C1 segment of cervical spinal cord (tissue), 14 donors: ENCODE measurements at places on chromosomes 7 and 10.

GRCh38 chr10:119355930-119356329, 148.6 kb downstream of the GRK5 start:
- no peak for DNase-seq

- no peak for DNase-seq
Observed at GRCh38 chr7:428387-428786, 91.3 kb downstream of the PDGFA start.

- DNase-seq: no peak
Observed at GRCh38 chr10:21257919-21258318, 267.6 kb downstream of the SKIDA1 start.

DNA sequence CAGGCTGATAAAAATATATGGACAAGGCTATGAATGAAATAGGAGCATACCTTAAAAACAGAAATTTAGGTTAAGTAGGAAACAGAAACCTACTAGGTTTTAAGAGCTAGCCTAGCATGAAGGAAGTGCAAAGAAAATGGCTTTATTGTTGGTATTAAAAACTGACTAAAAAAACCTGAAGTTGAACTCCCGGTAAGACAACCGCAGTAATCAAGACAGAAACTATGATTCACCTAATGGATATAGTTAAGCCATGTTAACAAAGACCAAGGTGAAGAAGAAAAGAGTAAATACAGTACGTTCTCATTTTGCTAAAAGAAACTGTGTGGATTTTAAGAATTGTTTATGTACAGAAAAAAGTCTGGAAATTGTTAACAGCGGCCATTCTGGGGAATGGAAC, 2.5 kb downstream of the RTKN2 start:
- DNase-seq: no peak

DNA sequence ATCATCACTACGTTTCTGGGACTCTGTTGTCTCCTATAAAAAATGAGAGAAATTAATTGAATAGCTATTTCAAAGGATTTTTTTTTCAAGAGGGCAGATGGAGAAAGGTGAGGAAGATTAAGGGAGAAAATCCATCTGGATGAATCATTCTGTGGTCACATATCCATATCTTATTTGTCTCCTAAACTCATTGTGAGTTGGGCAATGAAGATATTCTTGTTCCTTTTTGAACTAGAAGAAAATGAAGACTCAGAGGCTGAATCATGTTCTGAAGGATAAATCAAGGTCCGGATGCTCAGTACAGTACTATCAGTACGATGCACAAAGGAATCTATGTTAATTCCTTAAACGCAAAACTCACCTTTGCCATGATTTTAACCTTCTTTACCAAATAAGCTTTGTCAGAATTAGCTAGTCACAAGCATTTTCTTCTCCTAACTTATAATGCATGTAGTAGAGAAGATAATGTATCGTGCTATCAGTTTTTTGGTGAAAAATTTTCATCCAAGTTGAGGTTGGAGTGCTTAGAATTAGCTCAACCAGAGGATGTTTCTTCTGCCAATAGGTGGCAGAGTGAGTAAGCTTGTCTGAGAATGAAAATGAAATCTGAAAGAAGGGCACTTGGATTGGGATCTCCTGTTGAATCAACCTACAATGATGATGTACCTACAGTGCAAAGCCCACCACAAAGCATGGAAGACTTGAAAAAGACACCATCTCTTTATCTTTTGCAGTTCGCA, 446.9 kb downstream of the KIF20B start:
- DNase-seq: no peak

- DNase-seq: no peak
Observed at GRCh38 chr10:95536894-95537541, 24.2 kb downstream of the SORBS1 start.

DNA sequence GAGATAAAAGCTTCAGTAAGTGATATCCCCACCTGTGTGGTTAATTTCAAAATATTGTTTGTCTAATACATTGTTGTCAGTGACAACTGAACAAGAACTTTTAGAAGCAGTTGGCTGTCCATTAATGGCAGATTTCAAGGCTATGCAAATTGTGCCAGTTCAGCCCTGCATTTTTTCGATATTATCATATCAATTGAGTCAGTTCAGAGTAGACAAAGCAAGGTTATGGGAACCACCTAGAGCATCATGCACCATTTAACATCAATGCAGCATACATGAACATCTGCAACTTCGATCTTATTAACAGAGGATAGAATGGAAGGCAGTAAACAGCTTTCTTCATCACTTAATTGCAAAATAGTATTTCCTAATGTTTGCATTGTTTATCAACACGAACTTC, 180.7 kb upstream of the KAT6B start:
- no peak for DNase-seq

- DNase-seq: no peak
Observed at GRCh38 chr10:104415526-104416165, 62.0 kb downstream of the CFAP58 start.

GRCh38 chr10:23015021-23015707, 80.2 kb upstream of the MSRB2 start:
- no peak for DNase-seq
